ENCODE measurements at places on chromosomes 6 and 20. TPM values are rescaled to one million over a fixed set of nuclear protein-coding genes. Genes with fewer than 3 reads are reported as not detected.

- no peak for DNase-seq
Observed at GRCh38 chr6:105810105-105810921, 275.8 kb upstream of the PRDM1 start.

MKKS gene
- 8.6 TPM for total RNA-seq

- no peak for DNase-seq
Observed at GRCh38 chr6:20709451-20709850, 175.2 kb downstream of the CDKAL1 start.

DNA sequence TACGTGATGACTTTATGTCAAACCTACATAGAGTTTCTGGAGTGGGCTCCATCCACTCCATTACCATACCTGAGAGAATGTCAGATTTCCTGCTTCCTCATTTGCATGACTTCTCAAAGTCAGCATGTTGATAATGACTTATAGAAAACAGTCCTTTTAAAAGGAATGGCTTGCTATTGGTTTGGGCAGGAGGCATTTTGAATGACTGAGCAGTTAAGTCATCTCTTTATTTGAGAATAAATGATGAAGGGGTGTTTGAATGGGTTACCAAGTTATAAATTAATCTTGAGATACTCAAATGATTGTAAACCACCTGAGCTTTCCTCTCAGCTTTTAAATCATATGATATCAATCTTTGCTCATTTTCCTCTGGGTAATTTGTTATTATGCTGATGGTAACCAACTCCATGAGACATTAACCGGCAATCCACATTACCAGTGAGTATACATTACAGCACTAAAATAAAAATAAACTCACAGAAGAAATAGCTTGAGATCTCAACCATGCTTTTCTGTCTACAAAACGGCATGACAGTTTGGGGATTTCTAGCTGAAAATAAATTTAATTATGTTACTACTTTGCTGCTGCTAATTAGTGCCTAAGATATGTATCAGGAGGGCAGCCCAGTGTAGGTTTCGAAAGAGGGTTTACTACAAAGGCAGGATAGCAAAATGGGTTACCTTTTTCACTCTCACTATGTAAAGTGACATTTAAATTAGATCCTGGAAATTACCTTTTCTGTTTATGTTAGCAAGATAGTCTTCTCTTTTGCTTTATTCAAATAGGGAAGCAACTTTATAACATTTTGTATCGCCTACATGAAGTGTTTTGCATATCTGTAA, 78.8 kb downstream of the RPS12 start:
- no peak for DNase-seq

- no peak for DNase-seq
Observed at GRCh38 chr20:63475209-63475608, 2.8 kb upstream of the KCNQ2 start.

BAG2 gene
- 3.9 TPM for total RNA-seq

Data from activated B cell treated with CpG ODN at 0.5 μM for 24 hours (primary cell).